Fibroblast of gingiva (primary cell): ENCODE measurements at places on chromosomes 1 and 21.

DNA sequence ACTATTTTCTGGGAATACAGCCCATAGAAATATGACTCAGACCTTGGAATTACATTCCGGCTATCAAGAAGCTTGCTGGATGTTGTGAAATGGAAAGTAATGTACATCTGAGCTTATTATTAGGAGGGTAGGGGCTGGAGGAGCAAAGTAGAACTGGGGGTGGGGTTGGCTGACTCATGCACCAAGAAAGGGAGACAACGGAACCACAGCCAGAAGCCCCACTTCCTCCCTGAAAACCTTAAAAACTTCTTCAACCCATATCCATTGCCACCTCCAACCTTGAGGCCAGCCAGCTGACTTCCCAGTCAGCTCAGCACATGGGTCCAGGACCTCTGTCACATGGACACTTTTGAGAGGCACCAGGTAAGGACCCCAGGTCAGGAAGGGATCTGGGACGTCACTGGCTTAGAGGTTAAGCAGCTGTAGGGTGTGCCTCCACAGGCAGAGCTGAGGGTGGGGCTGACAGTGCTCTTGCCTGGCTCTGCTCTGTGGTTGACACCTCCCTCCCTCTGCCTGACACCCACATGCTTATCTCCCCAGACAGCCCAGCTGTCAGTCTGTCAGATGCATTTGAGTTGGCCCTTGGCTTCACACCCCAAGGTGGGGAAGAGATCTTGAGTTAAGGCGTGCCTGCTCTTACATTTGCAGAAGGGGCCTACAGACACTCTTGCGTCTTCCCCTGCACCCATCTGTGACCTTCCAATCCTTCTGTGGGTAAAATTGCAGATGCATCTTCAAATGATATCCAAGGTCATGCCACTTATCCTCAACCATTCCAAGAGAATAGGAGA lies 5.7 kb upstream of the ZNF683 start:
- peak; percentile 91 for DNase-seq

DNA sequence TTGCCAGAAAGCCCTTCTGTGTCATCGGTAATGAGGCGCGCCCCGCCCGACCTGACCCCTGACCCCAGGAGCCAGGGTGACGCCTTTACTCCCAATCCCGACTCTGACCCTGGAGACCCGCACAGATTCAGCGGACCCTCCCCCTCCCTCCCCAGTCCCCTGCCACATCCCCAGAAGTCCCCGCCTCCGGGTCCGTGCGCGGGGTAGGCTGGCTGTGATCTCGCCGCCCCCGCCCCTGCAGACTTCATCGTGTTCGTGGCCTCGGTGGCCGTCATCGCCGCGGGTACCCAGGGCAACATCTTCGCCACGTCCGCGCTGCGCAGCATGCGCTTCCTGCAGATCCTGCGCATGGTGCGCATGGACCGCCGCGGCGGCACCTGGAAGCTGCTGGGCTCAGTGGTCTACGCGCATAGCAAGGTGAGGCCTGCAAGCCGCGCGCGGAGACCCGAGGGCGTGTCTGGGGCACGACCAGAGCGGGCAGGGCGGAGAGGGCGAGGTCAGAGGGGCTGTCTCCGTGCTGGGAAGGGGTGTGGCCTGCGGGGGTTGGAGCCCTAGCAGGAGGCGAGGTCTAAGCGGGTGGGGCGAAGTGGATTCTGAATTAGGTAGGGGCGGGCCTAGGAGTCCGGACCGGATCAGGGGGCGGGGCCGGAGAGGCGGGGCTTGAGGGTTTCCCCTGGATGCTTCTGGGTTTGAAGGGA lies 34.8 kb downstream of the KCNQ4 start:
- DNase-seq, result no peak

DNA sequence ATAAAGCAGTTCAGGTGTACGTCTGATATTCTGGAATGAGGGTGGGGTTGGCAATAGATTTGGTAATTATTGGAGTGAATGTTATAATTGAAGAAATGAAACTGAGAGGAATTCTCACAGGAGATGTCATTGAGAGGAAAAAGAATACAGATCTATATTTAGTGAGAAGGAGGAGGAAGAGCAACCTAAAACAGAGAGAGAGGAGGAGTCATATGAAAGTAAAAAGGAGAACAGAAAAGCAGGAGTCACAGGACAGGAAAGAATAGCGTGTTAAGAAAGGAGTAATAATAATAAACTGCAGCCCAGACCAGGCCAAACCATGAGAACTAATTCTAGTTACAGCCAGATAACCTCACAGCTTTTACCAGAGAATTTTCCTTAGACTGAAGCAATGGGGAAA lies 62.7 kb upstream of the MROH9 start:
- no peak for DNase-seq

DNA sequence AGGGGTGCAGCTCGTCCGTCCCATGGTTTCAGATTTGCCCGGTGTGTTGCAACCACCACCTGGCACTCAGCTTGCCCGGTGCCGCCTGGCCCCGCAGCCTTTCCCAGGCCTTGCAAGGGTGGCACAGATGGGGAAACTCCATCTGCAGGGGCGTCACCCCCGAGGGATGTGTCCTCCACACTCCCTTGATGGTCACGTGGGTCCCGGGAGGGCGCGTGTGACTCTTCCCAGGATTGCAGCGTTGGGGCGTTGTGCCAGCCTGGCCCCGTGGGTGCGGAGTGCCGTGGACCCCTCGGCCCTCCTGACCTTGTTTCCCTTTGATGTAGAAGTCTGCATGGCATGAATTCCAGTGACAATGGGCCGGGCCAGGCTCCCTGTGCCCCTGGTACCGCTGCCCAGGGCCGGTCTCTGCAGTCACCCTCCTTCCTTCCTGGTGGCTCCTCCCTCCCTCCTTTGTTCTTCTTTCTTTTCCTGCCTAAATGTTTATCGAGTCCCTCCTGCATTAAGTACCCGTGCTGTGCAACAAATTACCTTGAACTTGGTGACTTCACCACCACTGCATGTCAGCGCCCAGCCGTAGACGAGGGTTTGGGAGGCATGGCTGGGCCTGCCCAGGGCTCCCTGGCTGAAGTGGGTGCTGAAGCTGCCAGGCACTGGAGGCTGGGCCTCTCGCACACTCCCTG lies 22.9 kb downstream of the RRP1 start:
- DNase-seq, result peak; percentile 32

GRCh38 chr1:30976143-30976542 lies 67.6 kb upstream of the SDC3 start:
- peak; percentile 63 for DNase-seq
